Smooth muscle cell of trachea (primary cell): ENCODE measurements at places on chromosomes 5 and 9. TPM values are rescaled to one million over a fixed set of nuclear protein-coding genes. Genes with fewer than 3 reads are reported as not detected.

CDC20B gene
- under 0.01 TPM in 1 of 2 replicates, not detected in the other for total RNA-seq

ADAMTS2 gene
- 50.3 and 76.6 TPM in 2 replicates for total RNA-seq

NR4A3 gene
- total RNA-seq: 1.2 and 2.0 TPM in 2 replicates

ADAMTS16 gene
- total RNA-seq: 0.17 TPM in 1 of 2 replicates, not detected in the other

TAF11L10 gene
- not detected in 2 replicates for total RNA-seq

FOXD4L3 gene
- total RNA-seq: not detected in 2 replicates

MTX3 gene
- 21.8 and 23.7 TPM in 2 replicates for total RNA-seq

NDUFS4 gene
- 69.0 and 151 TPM in 2 replicates for total RNA-seq

IGFBPL1 gene
- total RNA-seq: not detected in 2 replicates

PAEP gene
- not detected in 2 replicates for total RNA-seq

GABRA1 gene
- total RNA-seq: not detected in 2 replicates

CAVIN4 gene
- total RNA-seq: 1.2 and 1.7 TPM in 2 replicates
